Endothelial cell of umbilical vein (primary cell): ENCODE measurements at places on chromosomes 5 and 9. TPM values are rescaled to one million over a fixed set of nuclear protein-coding genes. Genes with fewer than 3 reads are reported as not detected.

- DNase-seq = no peak
Observed at GRCh38 chr5:119340597-119341218, 15.1 kb upstream of the TNFAIP8 start.

DNA sequence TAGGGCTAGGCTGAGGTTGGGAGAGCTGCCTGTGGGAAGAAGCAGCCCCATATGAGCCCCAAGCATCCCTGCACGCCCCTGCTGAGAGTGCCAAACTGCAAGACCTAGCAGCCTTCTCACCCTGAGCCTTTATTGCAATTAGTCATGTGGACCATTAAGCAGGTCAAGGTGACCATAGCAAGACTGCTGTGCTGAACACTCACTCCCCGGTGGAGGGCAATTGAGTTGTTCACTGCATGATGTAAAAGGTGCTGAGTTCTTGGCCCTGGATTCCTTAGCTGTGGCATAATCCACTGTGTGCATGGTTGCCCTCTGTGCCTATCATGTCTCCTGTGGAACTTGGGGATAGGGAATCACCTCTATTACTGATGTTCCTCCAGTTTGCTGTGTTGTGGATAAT lies 131.1 kb downstream of the FOXD1 start:
- no peak for DNase-seq

DNA sequence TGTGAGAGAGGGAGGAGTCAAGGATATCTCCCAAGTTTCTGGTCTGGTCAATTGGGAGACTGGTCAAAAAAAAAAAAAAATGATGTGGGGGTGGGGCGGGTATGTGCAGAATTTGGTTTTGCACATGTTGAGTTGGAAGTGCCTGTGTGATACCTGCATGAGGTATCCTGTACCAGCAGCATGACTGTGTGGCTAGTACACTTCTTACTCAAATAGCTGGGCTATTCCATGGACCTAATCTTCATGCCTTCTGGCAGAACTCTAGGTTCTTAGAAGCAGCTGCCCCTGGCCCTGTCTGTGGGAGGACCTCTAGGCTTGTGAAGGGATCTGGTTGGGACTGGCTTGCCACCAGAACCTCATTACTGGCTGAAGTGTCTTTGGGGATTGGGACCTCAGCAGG lies 93.5 kb downstream of the RALGPS1 start:
- no peak for DNase-seq

GRCh38 chr5:75519761-75520160 lies 8.1 kb downstream of the POLK start:
- no peak for DNase-seq

Gene TNFSF15
- total RNA-seq = 13.6 and 14.3 TPM in 2 replicates

- no peak for DNase-seq
Observed at GRCh38 chr5:316210-317085, 5.1 kb upstream of the AHRR start.

Gene TMEM38B
- total RNA-seq = 6.5 and 7.7 TPM in 2 replicates

DNA sequence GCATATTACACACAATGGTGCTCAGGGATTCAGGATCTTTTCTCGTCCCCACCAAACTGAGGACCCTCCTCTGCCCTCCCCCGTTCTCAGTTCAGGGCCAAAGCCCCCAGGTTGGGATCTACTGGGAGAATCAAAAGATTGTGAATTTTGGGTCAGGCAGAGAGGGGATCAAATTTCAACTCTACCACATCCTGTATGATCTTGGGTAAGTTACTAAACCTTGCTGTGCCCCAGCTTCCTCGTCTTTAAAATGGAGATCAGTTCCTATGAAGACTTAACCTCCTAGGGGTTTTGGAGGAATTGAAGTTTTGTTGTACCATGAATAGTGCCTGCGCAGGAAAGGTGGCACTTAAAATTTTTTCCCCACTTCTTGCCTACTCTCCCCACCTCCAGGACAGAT lies 62.4 kb downstream of the RAI14 start:
- no peak for DNase-seq

DNA sequence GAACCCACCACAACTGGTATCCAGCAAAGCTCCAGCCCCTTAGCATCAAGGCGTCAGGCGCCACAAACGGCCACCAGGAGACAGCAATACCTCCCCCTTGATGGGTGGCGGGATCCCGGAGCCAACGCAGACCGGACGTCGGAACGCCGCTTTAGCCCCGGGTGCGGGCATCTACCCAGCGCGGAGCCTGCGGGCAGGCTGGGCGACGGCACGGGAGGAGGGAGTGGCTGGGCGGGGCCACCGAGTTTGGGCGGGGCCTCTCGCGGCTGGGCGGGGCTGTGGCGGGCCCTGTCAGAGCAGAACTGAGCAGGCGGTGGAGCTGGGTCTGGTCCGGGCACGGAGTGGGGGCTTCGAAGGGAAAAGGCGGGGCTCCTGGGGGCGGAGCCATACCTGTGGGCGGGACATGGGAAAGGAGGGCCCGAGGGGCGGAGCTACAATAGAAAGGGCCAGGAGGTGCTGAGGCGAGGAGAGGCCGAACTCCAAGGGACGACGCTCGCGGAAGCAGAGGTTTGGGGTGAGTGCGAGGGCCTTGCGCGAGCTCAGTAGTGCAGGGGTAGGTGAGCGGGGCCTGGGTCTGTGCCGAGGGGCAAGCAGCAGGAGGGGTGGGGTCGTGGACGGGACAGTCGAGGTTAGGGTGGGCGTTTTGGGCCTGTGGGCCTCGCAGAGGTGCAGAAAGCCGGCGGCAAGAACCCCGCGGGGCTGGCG lies 40.2 kb upstream of the GARNL3 start:
- peak; percentile 86 for DNase-seq

Gene SHISAL2B
- total RNA-seq = not detected in 2 replicates

- no peak for DNase-seq
Observed at GRCh38 chr5:140035881-140036280, 7.2 kb downstream of the NRG2 start.

Gene HTR4
- not detected in 2 replicates for total RNA-seq

DNA sequence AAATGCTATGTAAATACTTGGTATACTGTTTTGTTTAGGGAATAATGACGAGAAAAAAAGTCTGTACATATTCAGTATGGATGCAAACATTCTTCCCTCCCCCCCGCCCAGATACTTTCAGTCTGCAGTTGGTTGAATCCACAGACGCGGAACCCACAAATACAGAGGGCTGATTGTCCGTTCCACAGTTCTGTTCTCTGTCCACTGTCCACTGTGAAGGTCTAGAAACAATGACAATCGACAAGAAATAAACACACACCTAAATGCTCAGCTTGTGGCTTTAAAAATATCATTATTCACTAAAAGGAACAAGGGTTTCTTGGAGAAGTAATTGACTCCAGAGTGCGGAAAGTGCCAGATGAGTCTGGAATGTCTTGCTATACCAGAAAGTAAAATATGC lies 109.1 kb downstream of the TMEM161B start:
- DNase-seq = no peak

Gene MVB12B
- 13.2 and 17.3 TPM in 2 replicates for total RNA-seq

DNA sequence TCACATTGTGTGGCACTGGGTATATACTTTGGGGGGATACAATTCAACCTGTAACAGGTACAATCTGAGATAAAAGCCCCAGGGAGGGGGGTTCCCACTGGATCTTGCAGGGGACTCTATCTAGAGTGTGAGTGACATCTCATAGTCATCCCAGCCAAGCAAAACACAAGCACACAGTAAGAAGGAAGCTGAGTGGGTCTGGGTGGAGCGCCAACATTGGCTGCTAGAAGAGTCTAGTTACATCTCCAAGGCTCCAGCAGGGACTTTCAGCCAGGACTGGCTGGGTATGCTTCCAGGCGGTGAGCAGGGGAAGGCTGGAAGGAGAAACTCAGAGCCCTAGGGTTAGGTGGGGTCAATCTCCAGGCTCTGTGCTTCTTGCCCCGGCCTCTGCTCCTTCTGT lies 53.0 kb downstream of the IL31RA start:
- peak; percentile 48 for DNase-seq

DNA sequence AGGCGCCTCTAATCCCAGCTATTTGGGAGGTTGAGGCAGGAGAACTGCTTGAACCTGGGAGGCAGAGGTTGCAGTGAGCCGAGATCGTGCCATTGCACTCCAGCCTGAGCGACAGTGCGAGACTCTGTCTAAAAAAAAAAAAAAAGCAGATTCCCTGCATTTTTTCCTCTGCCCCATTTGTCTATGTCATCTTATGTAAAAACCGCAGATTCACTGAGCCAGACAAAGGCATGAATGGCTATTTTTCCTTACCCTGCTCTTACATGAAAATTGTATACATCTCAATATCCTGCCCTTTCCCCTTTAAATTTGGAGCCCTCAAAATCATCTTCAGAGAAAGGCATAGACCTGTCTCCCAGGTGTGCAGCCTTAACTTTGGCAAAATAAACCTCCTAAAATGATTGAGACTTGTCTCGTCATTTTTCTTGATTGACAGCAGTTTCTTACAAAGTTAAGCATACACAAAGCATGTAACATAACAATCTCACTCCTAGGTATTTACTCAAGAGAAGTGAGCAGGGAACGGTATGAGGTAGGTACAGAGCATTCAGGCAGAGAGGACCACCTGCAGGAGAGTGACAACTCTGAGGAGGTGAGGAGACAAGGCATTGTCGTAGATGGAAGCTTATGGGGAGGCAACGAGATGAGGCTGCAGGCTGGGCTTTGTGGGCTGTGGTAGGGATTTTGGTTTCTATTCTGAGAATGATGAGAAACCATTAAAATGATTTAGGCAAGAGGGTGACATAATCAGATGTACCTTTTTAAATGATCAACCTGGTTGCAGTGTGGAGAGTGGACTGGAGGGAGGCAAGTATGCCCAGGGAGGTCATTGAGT lies 65.7 kb upstream of the IL6ST start:
- DNase-seq = no peak

Gene MED27
- 27.2 and 27.9 TPM in 2 replicates for total RNA-seq

Gene SPRY4
- total RNA-seq = 33.9 and 49.5 TPM in 2 replicates

DNA sequence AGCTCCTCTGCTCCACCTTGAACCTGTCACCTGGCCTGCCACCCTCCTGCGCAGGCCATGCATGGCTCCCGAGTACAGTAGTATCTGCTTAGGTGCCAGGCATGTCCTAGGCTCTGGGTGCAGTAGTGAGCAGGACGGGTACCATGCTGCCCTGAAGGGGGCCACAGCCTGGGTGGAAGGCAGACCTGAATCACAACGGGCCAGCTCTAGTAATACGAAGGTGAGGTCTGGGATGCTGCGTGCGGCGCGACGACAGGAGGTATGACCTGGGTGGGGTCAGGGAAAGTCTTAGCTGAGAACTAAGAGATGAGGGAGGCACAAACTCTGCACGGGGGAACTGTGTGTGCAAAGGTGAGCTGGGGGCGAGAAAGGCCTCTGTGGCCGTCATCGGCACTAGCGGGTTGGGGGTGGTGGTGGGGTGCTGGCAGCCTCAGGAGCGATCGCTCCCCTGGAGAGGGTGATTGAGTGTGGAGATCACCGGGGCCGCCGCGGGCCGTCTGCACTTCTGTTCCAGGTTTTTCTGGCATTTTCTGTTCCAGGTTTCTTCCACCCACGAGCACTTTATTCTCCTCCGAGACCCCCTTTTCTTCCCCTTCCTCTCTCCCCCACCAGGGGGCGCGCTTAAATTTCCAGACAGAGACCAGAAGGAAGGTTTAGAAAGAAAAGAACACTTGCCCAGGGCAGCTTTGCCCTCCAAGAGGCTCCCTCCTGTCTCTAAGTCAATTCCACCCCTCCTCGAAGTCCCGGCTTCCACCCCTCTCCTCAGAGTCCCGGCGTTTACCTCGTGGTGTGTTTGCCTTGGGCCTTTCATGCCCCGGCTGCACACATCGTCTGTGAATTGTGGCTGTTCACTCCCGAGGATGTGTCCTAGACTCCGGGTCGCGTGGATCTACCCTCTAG lies 15.1 kb downstream of the PDLIM4 start:
- peak; percentile 70 for DNase-seq

- no peak for DNase-seq
Observed at GRCh38 chr5:155807884-155808576, 518.9 kb upstream of the SGCD start.

DNA sequence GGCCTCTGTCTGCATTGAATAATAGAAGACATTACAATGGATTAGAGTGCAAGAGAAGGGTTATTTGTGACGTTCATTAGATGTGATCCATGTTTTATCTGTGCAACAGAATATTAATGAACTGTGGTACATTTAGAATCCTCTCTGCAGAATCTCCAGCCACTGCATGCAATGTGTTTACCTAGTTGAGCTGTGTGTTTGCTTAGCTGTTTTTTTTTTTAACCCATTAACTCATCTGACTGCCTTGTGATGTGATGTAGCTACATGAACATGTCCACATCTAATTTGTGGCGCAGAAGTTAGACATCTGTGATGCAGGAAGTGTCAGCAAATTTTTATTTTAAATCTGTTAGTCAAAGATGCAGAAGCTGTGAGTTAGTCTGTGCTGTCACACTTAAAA lies 236.9 kb downstream of the CD180 start:
- no peak for DNase-seq

GRCh38 chr5:91433861-91434260 lies 50.7 kb upstream of the ARRDC3 start:
- no peak for DNase-seq

GRCh38 chr9:110161940-110162339 lies 46.0 kb downstream of the C9orf152 start:
- DNase-seq = no peak

Gene SELENOP
- 1.5 TPM in 1 of 2 replicates, not detected in the other for total RNA-seq

DNA sequence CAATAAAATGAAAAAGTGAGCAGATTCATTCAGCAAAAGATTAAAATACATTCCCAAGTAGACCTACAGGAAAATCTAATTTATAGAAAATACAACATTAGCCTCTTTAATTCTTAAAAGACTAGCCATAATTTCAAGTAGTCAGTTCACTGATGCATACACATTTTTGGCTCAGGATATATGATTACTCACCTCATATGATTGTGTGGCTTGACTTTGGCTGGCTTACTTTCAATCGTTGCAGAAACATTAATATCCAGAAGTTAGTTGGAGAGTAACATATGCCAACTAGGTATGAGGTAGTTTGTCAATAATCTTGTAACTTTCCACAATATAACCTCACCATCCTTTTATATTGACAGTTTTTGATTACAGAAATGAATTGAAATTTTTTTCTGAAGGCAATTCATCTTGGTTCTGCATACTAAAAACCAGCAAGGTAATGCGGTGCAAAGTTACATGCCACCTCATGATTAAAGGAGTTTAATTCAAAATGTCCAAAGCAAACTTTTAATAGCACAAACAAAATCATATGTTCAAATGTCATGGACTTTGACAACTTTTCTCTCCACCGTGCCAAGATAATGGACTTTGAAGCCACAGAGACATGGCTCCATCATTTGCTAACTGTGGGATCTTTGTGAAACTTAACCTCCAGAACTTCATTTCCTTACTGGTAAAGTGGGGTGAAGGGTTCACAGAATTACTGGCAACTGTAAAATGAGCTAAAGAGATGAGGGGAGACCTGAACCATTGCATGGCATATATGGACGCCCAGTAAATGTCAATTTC lies 76.6 kb upstream of the PAM start:
- DNase-seq = no peak

GRCh38 chr5:76472335-76473008 lies 69.4 kb downstream of the IQGAP2 start:
- no peak for DNase-seq

DNA sequence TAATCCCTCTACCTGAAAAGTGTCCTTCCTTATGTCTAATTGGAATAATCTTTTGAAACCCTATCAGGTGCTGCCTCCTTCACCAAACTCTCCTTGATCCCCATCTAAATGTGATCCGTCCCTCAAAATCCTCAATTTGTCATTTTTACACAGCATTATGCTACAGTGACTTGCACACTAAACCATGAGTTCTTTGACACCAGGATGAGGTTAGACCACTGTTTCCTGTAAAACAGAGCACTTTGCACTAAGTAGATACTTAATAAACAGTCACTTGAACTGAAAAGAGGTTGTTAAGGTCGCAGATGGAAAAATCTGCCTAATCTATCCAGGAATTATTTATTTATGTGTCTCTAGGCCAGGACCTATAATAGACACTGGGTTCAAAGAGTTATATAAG lies 44.2 kb upstream of the TLX3 start:
- no peak for DNase-seq
